ENCODE measurements at places on chromosomes 6 and 20.

- DNase-seq, result no peak
Measured at GRCh38 chr6:37265001-37265400, 7.1 kb upstream of the TMEM217 start.

GRCh38 chr20:45111799-45112471, 3.0 kb downstream of the WFDC5 start:
- no peak for DNase-seq

GRCh38 chr6:168365422-168366165, 46.0 kb upstream of the DACT2 start:
- DNase-seq, result no peak

DNA sequence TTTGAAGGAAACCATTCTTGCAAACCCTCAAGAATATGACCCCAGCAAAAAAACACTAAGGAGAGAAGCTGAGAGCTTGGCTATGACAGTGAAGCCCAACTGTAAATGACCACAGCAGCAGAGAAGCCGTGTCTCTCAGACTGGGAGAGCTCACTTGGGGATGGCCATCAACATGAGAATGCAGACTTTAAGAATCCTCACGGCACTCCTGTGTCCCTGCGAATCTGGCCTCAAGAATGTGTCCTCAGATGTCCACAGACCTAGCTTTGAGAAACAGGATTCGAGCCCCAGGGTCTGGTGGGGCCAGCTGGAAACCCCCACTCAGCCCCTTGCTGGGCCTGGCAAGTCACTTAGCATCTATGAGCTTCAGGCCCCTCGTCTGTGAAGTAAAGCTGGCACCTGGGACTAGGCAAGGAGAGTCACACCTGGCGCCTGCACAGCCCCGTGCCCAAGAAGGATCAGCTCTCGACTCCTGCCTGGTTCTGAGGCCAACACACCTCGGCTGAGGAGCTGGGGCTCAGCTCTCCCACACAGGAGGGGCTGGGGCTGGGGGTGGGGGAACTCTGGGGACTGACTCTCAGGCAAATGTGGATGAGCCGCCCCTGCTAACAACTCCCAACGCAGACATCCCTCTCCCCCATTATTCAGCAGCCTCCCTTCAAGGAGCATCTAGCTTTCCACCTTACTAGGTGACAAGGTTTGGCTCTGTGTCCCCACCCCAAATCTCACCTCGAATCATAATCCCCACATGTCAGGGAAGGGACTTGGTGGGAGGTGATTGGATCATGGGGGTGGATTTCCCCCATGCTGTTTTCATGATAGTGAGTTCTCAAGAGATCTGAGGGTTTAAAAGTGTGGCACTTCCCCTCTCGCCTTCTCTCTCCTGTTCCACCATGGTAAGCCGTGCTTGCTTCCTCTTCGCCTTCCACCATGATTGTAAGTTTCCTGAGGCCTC, 97.7 kb downstream of the GRM4 start:
- no peak for DNase-seq

DNA sequence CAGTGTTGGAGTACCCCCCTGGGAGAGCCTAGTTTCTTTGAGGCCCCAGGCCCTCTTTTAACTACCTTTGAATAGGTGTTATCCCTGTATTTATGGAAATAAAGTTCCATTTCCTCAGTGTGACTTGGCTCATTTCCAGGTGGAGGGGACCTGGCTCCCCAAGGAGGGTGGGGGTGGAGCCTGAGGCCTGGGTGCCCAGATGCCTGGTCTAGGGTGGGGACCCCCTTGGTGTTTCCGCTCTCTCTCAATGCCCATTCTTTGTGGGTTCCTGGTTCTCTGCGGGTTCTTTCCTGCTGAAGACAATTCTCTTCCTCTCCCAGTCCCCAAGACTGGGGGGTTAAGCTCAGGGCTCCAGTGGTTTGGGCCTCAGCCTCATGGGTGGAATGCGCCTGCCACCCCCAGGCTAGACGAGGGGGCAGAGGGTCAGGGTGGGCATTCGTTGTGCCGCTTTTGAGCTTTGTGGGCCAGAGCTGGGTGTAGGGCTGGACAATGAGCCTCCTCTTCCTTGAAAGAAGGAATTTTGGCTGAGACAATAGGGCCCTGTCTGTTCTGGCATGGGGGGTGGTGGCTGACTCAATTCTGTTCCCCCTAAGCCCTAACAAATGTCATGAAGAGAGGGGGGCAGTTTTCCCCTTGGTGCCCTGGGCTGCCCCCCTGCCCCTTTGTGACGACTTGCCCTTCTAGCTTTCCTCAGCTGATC, 686 bp upstream of the EGFL8 start:
- DNase-seq, result no peak

DNA sequence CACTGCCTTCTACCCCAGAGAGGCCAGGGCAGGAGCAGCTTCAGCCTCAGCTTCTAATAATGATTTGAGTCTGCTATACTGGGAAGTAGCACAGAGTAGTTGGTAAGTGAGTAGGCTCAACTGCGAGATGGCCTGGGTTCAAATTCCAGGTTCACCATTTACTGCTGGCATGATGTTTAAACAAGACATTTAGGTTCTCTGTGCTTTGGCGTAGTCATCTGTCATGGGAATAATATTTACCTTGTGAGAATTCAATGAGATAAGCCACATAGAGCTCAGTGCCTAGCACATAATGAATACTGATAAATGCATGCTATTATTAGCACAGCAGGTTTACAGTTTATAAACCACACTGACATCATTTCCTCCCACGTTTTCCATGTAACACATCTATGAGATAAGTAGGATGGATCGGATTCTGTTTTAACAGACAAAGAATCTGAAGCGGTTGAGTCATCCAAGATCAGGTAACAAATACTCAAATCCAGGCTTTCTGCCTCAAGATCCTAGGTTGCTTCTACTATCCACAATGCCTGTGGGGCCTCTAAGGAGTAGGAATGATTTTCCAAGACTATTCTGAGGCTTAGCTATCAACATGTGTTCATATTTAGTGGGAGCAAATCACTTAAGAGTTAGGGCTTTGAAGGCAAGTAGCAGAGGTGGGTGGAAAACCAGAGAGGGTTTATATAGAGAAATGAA, 72.9 kb upstream of the DTNBP1 start:
- peak; percentile 18 for DNase-seq

DNA sequence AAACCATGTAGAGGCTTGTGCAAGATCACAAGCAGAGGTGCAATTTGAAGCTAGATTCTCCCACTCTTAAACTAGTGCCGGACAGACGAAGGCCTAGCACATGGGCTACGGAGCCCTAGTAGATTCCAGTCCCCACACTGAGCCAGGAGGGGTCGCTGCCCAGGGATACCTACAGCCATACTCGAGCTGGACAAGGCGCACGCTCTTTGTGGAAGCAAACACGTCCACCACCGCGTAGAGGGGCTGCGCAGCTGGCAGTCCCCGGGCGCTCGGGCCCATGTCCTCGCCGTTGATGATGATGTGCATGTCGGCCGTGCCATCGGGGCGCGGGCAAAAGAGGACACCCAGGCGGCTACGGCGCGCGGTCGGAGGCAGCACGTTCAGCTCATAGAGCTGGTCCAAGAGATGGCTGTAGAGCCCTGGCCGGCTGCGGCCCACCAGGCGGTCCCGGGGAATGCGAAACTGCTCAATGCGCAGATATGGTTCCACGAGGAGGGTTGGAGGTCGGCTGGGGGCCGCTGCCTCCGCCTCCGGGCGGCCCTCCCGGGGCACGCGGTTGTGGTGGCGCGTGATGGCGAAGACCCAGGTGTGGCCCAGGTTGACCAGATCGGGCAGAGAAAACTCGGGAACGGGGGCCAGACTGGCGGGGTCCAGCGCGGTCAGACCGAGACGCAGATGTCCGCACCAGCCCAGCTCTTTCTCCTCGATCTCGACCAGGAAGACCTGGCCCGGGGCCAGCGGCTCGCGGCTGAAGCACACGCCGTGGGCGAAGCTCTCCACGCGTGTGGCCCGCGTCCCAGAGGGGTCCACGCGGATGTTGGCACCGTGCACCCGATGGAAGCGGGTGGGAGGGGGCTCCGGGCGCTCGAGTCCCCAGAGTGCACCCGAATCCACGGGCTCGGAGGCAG, 677 bp downstream of the NEURL2 start:
- peak; percentile 67 for DNase-seq

- DNase-seq, result no peak
Measured at GRCh38 chr6:131937703-131938631, 13.2 kb downstream of the CCN2 start.

DNA sequence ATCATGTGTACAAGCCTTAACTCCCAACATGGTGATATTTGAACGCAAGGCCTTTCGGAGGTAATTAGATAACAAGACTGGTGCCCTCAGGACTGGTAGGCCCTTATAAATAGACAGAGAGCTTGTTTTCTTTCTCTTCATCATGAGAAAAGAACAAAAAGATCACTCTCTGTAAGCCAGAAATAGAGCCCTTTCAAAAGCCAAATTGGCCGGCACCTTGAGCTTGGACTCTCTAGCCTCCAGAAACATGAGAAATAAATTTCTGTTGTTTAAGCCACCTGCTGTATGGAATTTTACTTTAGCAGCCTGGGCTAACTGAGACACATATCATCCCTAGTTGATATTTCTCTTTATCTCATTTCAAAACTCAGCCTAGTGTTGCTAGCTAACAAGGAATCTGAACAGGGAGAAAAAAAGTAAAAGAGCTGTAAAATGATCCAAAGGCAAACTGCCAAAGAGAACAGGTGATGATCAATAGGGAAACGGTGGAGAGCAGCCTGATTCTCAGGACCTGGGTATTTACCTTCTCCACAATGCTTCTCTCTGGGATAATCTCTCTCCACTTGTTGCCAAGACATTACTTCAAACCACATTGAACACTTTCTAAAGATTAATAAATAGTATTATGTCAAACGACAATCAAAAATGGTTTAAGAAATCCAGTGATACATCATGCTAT, 6.1 kb downstream of the COL21A1 start:
- no peak for DNase-seq

DNA sequence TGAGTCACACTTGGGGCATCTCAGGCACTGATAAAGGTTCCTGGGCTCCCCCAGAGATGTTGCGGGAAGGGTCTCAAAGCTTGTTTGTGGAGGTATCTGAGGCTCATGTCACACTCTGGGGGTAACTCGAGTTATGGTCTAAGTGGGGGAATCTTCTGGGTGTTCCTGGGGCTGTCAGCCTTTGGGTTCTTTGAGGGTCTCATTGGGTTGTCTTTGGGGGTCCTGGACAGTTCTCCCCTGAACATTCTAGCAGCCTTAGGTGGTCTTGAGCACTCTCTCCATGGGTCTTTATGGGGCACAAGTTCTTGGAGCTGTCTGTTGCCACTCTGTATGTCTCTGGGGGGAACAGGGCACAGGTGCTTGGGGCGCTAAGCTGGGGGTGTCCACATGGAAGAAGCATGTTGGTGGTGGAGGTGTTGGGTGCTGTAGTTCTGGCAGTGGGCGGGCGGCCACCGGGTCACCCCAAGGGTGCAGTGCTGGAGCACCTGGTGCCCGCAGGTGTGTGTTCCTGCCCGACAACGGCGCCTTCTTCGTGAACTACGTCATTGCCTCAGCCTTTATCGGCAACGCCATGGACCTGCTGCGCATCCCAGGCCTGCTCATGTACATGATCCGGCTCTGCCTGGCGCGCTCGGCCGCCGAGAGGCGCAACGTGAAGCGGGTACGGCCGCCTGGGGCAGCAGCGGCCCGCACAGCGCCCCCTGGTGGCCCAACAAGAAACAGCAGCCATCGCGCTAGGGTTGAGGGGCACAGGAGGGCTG, 7.1 kb upstream of the CAPN11 start:
- no peak for DNase-seq

- DNase-seq, result no peak
Measured at GRCh38 chr6:52840763-52841585, at the start of gene GSTA5. Gene GSTA5, minus strand, starts transcription at chr6:52840813.

- no peak for DNase-seq
Measured at GRCh38 chr6:89494131-89494793, 61.3 kb downstream of the ANKRD6 start.

- no peak for DNase-seq
Measured at GRCh38 chr6:1584996-1585668, 24.6 kb upstream of the FOXC1 start.

GRCh38 chr6:49052901-49053300, 410.2 kb downstream of the MMUT start:
- DNase-seq, result no peak

- no peak for DNase-seq
Measured at GRCh38 chr20:38304845-38305447, 990 bp downstream of the BPI start.

DNA sequence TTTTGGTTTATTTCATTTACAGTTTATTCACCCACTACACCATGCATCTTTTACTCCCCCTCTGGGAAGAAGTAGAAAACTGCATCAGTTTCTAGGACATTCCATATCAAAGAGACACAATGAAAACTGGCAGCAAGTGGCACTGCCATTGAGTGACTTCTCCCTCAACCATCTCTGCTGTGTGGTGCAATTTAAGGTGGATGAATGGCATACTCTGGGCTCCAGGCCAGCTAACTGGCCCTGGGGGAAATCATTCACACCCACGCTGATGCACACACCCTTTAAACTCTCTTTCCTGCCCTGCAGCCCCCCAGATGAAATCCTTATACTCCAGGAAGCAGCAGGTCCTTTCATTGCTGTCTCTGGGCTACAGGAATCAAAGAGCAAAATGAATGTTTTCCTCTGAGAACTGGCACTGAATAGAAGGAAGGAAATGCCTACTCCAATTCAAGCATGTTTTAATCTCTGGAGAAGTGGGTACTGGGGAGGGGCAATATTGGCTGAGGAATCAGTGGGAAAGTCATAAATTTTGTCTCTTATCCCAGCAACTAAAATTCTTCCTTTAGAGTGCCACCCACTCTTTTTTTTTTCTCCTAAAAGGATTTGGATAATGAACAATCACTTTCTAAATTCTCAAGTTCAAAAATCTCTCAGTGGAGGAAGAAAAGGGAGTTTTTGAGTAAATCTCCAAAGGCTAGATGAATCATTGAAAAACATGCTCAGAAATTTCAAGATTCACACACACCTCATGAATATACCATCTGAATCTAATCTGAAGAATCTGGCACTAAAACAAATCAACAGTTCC, 16.9 kb upstream of the RFPL4B start:
- DNase-seq, result no peak

- DNase-seq, result no peak
Measured at GRCh38 chr20:60172346-60172984, 214.2 kb downstream of the CDH26 start.

GRCh38 chr20:20872428-20872827, 160.0 kb upstream of the RALGAPA2 start:
- no peak for DNase-seq

- DNase-seq, result no peak
Measured at GRCh38 chr6:4129446-4129845, 5.9 kb downstream of the ECI2 start.

GRCh38 chr6:134420614-134421181, 102.8 kb upstream of the SGK1 start:
- DNase-seq, result no peak

GRCh38 chr6:158347335-158347734, 35.1 kb downstream of the TULP4 start:
- DNase-seq, result no peak
